HepG2 (cell line): ENCODE measurements at places on chromosomes 12 and 14. TPM values are rescaled to one million over a fixed set of nuclear protein-coding genes. Genes with fewer than 3 reads are reported as not detected.

Gene OR9K2
- polyA plus RNA-seq, result not detected in 2 replicates

GRCh38 chr12:101824831-101825230 is 5.9 kb downstream of the GNPTAB start:
- no peak for DNase-seq

Gene GATC
- polyA plus RNA-seq, result 16.2 and 17.7 TPM in 2 replicates

GRCh38 chr12:67645126-67645525 is 3.4 kb upstream of the DYRK2 start:
- no peak for DNase-seq

Gene KLRB1
- not detected in 2 replicates for polyA plus RNA-seq

Gene GUCY2C
- polyA plus RNA-seq, result 0.09 TPM in 1 of 2 replicates, not detected in the other

Gene NELL2
- polyA plus RNA-seq, result not detected in 2 replicates

GRCh38 chr12:8064131-8064530 is 2.0 kb downstream of the C3AR1 start:
- no peak for DNase-seq

Gene SETD1B
- polyA plus RNA-seq, result 1.1 and 1.3 TPM in 2 replicates

GRCh38 chr12:127383281-127383680 is 883.7 kb upstream of the TMEM132C start:
- DNase-seq, result no peak

Gene MSI1
- 0.08 and 0.09 TPM in 2 replicates for polyA plus RNA-seq

- no peak for DNase-seq
Measured at GRCh38 chr14:50676814-50677516, 8.9 kb upstream of the SAV1 start.

DNA sequence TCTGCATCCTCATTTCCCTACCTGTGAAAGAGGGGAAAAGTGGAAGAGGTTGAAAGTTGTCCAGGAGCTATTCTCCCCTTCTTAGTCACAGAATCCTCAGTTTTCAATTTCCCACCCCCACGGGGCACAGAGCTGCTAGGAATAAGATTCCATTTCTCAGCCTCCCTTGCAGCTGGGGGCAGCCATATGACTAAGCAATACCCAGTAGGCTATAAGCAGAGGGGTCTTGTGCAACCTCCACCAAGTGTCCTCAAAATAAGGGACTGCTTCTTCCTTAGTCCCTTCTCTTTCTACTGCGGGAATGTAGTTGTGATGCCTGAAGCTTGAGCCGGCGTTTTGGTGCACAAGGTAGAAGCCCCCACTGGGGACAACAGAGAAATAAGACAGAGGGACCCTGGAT is 40.9 kb downstream of the VWF start:
- no peak for DNase-seq

Gene KCNK13
- polyA plus RNA-seq, result 0.08 and 0.10 TPM in 2 replicates

Gene MYF5
- not detected in 2 replicates for polyA plus RNA-seq

DNA sequence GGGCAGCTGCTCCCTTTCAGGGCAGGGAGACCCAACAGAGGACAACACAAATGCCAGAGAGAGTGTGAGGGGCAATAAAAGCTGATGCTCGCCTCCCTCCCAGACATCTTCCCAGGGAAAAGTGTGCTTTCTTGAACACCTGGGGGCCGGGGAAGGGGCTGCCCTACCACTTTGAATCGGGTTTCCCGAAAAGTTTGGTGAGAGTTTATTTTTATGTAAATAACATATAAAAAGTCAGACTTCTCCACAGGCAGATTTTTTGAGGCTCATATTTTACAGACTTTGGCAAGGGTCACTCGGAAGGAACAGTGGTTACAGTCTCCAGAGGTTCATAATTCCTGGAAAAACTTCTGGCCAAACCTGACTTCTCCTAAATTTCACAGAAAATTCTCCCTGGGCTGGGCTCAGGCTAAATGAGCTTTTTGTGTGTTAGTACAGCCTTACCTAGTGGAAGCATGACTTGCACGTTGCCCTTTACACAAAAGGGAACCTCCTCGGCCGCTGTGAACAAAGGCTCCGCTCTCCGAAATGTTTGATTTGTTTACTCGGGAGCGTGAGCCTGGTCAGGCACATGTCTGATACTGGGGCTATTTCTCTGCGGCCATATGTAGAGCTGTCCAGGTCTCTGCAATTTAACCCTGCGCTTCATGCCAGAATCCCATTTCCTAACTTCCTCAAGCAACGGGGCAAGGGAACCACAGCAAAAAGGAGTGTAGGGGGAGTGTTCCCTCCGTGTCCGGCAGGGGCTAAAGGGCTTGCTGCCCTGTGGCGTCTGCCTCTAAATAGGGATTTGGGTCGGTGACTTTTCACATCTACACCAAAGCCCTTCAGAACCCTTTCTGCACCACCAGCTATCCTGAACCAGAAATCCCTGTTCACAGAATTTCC is 3.4 kb downstream of the RTL1 start:
- peak; percentile 91 for DNase-seq

- no peak for DNase-seq
Measured at GRCh38 chr12:52912711-52913430, 8.0 kb upstream of the KRT8 start.

- no peak for DNase-seq
Measured at GRCh38 chr12:45663455-45663854, 66.1 kb upstream of the ARID2 start.

GRCh38 chr12:105912882-105913678 is 225.7 kb downstream of the NUAK1 start:
- DNase-seq, result no peak

Gene SMIM41
- 0.07 TPM in 1 of 2 replicates, not detected in the other for polyA plus RNA-seq

Gene EAPP
- polyA plus RNA-seq, result 57.8 and 68.7 TPM in 2 replicates

Gene SELPLG
- 0.07 and 0.12 TPM in 2 replicates for polyA plus RNA-seq

Gene MMP14
- 9.8 and 11.3 TPM in 2 replicates for polyA plus RNA-seq

- DNase-seq, result no peak
Measured at GRCh38 chr12:132448463-132448820, 41.5 kb upstream of the FBRSL1 start.

DNA sequence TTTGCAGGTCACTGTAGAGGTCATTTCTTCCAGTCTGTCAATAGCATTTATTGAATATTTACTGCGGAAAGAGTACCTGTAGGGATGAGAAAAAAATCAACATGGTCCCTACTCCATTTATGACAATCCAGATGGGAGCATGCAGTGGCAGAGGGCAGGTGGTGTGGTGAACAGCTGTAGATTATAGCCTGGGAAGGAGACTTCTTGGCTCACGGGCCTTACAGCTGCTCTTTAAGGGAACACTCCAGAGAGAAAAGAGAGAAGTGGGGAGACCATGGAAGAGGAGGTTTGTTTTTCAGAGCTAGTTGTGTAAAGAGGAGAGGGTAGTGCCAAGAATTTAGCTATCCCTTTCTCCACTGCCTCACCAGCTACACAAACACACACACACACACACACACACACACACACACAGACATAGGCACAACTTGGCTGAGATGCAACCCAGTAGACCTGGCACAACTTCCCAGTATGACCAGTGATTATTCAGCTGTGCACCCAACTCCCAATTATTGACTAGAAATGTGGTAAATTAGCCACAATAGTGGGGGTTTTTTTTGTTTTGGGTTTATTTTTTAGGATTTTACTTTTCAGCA is 41.0 kb downstream of the GPHB5 start:
- no peak for DNase-seq

- DNase-seq, result no peak
Measured at GRCh38 chr14:76763096-76764041, 2.1 kb downstream of the VASH1 start.

Gene KRT73
- not detected in 2 replicates for polyA plus RNA-seq

Gene SPX
- polyA plus RNA-seq, result 0.16 and 0.30 TPM in 2 replicates

DNA sequence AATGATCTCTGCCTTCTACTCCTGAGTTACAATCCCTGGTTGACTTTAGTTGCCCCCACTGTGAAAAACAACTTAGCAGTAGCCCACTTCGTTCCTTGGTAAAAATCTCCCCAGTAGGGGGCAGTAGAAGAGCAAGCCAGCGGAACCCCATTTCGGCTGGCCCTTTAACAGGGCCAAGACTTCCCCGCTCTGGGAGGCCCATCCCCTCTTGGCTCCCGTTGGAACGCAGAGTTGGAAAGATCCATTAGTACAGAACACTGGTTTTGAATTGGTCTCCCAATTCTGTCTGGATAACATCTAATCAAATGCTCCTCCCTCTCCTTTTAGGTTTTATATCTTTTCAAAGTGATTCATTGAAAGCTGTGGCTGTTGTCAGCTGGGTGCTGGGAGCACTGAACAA is 1133.3 kb downstream of the BCL11B start:
- DNase-seq, result no peak

GRCh38 chr14:53538316-53538881 is 385.3 kb upstream of the DDHD1 start:
- DNase-seq, result no peak

GRCh38 chr12:44143175-44143574 is 307.3 kb downstream of the TMEM117 start:
- no peak for DNase-seq

GRCh38 chr14:58844544-58844943 is 206.8 kb downstream of the DACT1 start:
- no peak for DNase-seq

Gene GPRC5D
- polyA plus RNA-seq, result not detected in 2 replicates

DNA sequence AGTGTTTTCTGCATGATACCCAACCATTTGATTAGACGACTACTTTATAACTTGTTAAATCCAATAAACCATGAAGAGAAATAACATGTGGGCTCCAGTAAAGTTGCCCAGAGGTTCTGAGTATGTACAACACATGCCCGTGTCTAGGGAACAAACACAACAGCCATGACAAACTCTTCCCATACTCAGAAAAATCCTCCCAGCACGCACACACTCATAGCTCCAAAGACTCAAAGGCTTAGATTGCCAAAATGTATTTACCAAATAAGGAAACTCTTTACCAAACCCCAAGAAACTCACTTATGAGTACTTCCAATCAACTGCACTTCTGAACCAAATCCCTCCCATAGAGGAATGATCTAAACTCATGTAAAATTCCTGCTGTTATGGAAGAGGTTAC is 17.3 kb downstream of the SART3 start:
- DNase-seq, result no peak

- DNase-seq, result no peak
Measured at GRCh38 chr12:44616402-44616801, 259.7 kb downstream of the NELL2 start.

DNA sequence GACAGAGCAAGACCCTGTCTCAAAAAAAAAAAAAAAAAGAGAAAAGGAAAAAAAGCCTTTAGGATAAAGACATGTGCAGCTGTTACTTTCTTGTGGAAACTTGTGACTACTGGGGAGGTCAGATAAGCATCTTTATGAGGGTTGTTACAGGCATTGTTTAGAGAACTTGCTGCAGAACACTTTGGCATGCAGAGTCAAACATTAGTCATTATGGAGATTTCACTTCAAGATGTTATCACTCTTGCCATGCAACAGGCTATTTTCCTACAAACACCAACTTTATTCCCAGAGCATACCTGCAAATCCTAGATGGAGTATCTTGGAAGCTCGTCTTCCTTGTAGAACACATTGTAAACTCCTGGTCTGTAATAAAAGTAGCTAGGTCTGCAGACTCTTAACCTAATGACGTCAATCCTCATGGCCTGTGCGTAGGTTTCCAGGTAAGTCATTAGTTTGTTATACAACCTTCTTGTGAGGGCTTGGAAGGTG is 36.3 kb upstream of the WDR89 start:
- DNase-seq, result no peak

- no peak for DNase-seq
Measured at GRCh38 chr14:55979096-55979495, 139.1 kb upstream of the PELI2 start.

Gene TAS2R9
- not detected in 2 replicates for polyA plus RNA-seq
